ENCODE measurements at places on chromosomes 2 and 18. TPM values are rescaled to one million over a fixed set of nuclear protein-coding genes. Genes with fewer than 3 reads are reported as not detected.

GRCh38 chr2:20509770-20510490 lies 63.1 kb downstream of the RHOB start:
- DNase-seq, result no peak

GRCh38 chr2:212421556-212422334 lies 116.9 kb downstream of the ERBB4 start:
- no peak for DNase-seq

GRCh38 chr2:224155896-224156295 lies 116.8 kb upstream of the SERPINE2 start:
- no peak for DNase-seq

- DNase-seq, result no peak
Observed at GRCh38 chr2:41495050-41495449, 552.8 kb upstream of the PKDCC start.

GRCh38 chr18:43863180-43863579 lies 585.9 kb upstream of the SYT4 start:
- no peak for DNase-seq

DNA sequence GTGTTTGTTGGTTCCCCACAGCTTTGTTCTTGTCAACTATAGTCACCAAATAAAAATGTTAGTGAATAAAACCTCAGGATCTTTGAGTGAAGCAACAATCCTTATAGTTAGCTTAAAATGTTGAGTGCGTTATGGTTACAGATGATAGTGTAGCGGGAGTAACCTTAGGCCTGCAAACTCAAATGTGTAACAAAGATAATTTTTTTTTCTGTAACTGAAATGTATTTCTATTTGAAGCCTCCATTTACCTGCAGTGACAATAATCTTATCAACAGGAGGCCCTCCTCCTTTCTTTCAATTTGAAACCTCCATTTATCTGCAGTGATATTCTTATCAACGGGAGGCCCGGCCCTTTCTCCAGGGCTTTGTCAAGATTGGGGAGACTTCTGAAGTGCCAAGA lies 3.1 kb upstream of the C2orf49 start:
- DNase-seq, result no peak

The CLIP4 gene
- total RNA-seq, result 20.5 TPM

DNA sequence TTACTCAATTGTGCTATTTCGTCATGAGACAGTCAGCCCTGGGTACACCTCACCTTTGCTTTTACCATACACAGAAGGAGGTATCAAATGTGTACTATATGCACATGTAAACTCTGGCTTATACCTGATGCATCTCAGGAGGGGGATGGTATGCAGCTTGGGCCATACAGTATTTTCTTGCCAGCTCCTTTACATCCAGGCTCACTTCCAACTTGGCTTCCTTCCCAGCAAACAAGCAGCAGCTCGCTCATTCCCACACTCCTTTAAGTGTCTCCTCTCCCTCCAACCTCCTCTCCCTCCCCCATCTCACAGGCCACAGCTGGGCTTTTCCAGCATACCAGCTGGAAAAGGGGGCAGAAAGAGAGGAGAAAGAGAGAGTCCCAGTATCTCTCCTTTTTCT lies 9.6 kb downstream of the MARCHF4 start:
- DNase-seq, result no peak

DNA sequence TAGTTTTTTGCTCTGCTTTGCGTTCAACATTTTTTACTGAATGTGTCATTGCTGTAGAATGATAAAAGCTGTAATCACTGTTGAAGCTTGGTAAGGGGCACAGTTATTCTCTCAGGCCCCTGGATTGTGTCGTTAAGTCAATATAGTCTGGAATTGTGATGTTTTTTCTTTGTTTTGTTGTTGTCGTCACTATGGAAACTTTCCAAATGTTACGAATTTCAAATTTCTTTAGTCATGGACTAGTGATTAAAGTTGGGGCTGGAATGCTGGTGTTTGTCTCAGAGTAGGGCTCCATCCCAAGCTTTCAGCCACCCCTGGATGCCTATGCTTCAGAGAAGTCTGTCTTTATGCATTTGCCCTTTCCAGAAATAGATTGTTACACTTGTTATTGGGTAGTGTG lies 287.2 kb downstream of the CDH19 start:
- DNase-seq, result no peak

DNA sequence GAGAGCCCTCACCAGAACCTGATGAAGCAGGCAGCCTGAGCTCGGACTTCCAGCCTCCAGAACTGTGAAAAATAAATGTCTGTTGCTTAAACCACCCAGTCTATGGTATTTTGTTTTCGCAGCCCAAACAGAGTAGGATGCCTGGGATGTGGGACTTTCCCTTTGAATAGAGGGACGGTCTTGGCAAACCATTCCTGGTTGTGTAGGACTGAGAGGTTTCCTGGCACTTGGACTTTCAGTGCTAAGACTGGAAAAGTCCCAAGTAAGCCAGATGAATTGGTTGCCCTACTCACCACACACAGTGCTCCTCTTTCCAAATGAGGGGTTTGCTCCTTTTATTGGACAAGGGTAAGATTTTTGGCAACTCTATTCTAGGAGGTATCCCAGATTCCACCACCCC lies 46.8 kb upstream of the ACMSD start:
- no peak for DNase-seq

- DNase-seq, result no peak
Observed at GRCh38 chr2:224951723-224952481, 90.4 kb downstream of the DOCK10 start.

GRCh38 chr18:66582211-66582610 lies 21.7 kb downstream of the CDH19 start:
- DNase-seq, result no peak

DNA sequence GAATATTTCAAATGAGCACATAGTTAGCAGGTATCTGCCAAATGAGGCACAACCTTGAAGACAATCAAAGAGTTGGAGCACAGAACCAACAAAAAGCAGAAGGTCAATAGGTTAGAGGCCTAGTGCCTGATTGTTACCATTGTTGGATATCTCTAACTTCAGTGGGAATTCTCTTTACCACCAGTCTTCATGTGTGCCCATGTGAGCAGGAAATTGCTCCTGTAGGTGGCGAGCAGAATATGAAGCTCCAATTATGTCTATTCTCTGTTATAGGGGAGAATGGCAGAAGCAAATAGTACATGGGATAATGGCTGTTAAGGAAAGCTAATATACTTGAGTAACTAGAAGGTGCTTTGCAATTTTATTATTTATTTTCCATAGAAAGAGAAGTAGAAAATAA lies 14.9 kb upstream of the ZNF385B start:
- DNase-seq, result no peak

DNA sequence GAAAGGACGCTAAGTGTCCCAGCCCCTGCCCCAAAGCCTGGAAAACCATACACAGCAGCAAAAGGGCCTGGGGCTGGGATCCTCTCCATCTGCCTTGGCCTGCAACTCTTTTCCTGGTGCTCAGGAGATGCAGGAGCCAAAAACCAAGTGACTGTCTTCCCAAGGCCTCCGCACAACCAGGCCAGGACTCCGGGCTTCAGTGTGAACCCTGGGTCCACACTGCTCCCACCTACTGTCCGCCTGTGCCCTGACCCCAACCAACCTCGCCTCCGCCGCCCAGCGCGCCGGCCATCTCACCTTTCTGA lies 1.1 kb downstream of the FEV start:
- no peak for DNase-seq

DNA sequence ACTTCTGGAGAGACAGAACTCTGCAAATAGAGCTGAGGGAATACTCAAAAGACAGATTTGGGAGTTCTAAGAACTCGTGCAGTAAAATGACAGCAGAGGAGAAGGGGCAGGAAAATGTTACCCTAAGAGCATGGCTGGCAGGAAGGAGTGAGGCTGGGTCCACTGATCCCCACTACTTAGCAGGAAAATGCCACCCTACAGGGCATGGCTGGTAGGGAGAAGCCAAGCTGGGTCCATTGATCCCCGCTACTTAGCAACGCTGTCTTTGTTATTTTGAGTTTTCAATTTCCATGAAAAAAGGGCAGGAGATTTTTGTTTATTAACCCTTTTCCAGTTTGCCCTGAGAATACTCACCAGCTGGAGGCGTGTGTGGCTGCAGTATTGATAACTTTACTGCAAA lies 100.3 kb upstream of the TMEM200C start:
- no peak for DNase-seq

- DNase-seq, result no peak
Observed at GRCh38 chr2:238105506-238106338, 5.6 kb downstream of the ESPNL start.

DNA sequence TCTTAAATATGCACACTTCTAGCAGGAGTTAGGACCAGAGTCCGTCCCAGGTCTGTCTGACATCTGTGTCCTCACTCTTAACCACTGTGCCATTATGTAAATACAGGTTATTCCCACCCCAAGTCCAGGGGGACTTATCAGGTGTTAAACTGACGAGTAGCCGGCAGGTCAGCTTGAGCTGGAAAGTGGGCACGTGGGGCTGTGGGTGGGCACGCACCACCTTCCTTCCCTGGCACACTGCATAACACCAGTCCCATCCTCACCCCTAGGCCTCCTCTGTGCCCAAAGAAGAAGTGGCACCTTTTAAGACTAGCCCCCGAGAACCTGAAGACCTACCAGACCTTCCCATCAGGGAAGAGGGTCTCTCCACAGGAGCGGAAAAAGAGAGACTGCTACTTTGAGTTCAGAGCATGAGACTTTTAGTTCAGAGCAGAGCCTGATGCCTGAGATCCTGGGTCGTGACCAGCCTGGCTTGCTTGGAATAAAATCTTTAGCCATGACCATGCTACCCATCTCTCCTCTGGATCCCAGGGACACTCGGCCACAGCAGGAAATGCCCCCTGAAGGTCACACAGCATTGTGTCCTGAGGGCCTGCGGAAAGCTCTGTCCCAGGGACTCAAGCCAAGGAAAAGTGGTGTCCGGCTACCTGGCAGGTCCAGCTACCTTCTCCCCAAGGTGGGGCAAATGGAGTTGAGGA lies 62.0 kb downstream of the CIB4 start:
- DNase-seq, result no peak

The PROKR1 gene
- not detected for total RNA-seq

DNA sequence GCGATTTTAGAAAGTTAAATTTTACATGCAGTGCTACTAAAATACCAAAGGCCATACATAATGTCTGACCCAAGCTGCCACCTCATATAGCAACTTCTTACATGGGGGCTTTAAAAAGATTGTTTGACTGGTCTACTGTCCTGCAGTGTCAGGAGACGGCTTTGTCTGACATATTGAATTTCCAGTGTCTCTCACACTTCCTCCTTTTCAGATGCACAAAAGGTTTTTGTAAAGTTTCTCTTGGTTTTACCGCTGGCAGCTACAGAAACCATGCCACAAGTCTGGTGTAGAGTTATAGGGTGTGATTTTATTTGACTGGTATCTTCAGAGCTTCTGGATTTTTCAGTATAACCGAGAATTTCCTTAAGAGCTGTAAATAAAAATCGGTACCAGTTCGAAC lies 1.1 kb upstream of the ASAP2 start:
- no peak for DNase-seq

DNA sequence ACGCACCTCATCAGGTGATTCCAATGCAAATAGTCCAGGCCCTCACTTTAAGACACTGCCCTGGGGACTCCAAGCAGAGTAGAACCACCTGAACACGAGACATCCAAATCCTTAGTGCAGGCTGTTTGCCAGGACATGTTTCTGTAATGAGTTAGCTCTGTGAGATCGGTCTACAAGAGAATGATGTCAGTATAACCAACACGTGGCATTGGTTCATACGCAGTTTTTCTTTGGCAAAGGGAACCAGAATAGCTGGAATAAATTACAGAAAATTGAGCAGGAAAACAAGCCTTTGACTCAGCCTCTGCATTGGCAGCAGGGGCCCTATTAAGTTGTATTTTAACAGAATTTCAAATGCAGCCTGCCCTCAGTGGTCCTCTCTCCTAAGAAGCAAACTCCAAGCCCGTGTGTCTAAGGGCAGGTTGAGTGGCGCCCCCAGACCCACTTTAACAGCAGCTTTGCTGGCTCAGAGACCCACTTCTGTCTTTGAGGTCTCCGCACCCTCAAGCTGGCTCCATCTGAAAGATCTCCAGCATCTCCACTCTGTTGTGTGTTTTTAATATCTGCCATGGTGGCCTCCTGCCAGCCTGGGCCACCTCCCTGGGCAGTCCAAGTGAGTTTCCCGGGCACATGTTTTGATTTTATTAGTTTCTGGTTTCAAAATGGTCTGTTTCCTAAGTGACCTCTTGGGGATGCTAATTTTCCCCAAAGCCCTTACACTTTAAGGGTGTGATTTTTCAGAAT lies 61.3 kb downstream of the ALPK2 start:
- no peak for DNase-seq

GRCh38 chr18:49691177-49691608 lies 122.1 kb downstream of the ACAA2 start:
- DNase-seq, result no peak

DNA sequence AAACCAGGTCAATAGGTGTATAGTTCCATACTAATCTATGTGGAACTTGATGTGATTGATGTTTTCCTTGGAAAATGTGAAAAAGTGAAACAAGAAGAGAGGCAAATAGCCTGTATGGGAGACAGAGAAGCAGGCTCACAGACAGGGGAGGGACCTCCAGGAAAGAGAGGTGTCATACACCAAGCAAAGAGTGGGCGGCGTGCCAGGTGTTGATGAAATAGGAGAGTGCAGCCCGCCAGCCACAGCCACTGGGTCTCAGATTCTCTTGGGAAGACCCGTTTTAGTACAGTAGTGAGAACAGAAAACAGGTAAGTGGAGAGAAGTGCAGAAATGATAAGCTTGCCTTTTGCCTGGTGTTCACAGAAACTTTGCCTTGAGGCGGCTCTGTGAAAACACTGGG lies 301.9 kb downstream of the ZNF407 start:
- DNase-seq, result no peak

DNA sequence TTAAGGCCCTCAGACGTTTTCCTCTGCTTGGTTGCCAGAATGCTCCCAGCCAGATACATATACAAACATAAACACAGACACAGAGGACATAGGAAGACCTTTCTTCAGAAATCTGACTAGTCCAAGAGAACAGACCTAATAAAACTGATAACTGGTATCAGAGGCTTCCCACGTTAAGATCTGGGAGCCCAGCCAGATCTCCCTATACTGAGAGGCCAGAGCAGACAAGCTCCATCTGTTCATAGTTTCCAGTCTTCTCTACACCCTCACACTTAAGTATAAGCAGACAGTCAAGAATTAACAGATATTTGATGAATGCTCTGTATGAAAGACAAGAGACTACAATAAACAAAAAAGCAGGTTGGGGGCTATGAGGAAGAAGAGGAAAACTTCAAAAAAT lies 240.5 kb upstream of the CHAC2 start:
- DNase-seq, result no peak

The UGT1A3 gene
- not detected for total RNA-seq

GRCh38 chr18:6729247-6730091 lies at the start of gene ARHGAP28:
Gene ARHGAP28 (plus strand): TSS chr18:6729716. CDS start chr18:6729822, 106 bp downstream.
- no peak for DNase-seq

- DNase-seq, result no peak
Observed at GRCh38 chr2:7971841-7972240, 710.0 kb upstream of the ID2 start.

The ADD2 gene
- 1.2 TPM for total RNA-seq

- DNase-seq, result no peak
Observed at GRCh38 chr18:43481069-43481468, 203.8 kb upstream of the SYT4 start.

The OR6B2 gene
- total RNA-seq, result not detected

- DNase-seq, result no peak
Observed at GRCh38 chr2:200733713-200734198, 78.0 kb upstream of the BZW1 start.

Data from CD8-positive, alpha-beta memory T cell (primary cell).